ENCODE measurements at places on chromosomes 1 and 21.

DNA sequence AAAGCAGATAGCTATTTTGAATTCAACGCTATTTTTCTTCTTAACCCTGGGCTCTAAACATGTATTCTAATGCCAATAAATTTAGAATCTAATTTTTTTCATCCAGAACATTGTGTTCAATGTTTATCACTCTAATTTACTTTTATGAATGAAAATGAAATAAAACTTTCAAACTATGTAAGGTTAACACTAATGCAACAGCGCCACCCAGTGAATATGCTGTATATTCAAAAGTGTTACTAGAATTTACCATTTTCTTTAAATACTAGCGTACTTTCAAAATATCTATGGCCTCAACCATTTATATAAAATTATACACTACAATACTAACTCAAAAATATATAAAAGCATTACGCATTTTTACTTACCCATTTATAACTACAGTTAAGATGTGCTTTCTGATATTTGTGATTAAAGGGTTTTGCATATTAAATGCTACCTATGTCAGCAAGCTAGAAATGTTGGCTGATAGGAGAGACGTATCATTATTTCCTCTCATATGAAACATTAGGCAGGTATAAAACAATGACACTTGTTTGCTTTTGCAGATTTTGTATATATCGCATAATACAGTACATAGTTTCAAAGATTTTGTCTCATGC, 5.9 kb upstream of the NUF2 start:
- peak; percentile 22 for DNase-seq

DNA sequence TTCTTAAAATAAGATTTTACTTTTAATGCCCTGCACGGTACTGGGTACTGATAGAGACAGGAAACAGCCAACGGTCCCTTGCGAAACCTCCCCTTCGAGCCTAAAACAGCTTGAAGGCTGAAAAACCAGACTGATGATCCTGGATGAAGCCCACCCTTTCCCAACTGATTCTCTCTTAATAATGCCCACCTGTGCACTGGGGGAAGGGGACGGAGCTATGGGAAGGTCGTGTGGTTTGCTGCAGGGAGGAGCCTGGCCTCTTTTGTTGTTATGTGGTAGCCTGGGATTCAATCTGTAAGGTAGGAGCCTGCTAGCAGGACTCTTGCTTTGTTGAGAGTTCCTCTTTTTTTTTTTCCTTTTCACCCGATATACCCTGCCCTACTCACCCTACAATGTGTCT, 25.6 kb downstream of the SAMSN1 start:
- no peak for DNase-seq

- peak; percentile 85 for DNase-seq
These were observed 746 bp upstream of the LAMC1 start for GRCh38 chr1:183022202-183023145.

- no peak for DNase-seq
These were observed 16.3 kb upstream of the NUP210L start for GRCh38 chr1:154171223-154171583.

DNA sequence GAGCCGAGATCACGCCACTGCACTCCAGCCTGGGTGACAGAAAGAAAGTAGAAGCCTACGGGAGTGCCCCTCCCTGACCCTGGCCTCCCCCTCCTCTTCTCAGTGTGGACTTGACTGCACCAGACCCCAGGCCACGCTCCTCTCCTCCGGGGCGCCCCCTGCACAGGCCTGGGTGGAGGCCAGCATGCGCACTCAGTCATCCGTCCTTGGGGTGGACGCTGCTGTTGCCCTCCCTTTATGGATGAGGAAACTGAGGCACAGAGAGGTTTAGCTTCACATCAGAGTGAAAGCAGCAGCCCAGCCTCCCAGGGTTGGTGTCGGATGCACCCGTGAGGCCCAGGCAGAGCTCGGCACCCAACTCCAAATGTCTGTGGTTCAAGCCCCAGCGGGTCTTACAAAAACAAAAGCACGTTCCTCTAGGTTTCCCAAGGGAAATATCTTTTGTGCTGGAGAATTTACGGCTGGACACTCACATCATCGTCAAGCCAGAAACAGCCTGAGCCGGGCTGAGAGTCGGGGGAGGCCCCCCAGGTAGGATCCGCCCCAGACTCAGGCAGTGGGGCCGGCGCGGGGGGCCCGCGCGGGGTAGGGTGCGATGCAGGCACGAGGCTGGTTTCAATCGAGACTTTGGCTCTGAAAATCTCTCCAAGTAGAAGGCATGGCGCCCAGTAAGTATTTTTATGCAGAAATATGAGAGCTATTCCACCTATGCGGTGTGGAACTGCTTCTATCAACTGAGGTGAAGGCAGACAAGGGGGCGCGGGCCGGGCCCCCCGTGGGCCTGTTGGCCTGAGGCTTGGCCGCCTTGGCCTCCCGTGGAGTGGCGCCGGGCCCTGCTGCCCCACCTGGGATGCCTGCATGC, 36.6 kb downstream of the MORN1 start:
- no peak for DNase-seq

- DNase-seq = no peak
These were observed 21.0 kb upstream of the PARP1 start for GRCh38 chr1:226428791-226429461.

DNA sequence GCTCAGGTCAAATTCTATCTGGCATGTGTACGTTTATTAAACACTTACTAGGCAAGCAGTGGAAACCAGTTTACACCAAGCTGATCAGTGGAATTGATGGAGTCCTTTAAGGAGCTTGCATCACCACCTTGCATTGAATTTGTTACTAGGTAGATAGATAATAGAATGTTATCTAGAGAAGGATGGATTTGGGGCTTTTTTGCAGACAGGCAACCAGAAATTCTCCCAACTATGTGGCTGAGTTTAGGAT, 44.9 kb downstream of the HHAT start:
- no peak for DNase-seq

DNA sequence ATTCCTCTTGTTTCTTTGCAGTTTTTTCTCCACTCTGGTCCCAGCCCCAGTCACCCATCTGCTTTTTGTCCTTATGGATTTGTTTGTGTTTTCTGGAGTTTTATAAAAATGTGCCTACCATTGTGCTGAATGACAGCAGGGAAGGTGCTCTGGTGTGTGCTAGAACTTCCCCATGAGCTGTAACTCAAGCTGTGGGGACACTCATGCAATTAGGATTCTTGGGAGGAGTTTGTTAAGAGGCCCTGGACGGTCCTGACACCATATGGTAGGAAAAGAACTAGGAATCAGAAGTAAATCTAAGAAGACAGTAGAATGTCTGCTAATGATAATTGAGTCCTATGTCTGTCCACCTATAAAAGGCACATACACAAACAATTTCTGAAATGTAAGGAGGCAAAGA, 27.4 kb downstream of the URB2 start:
- DNase-seq = no peak

- DNase-seq = no peak
These were observed 8.4 kb upstream of the HTR6 start for GRCh38 chr1:19656134-19656779.

GRCh38 chr1:180262628-180263488, 32.8 kb downstream of the LHX4 start:
- no peak for DNase-seq

- no peak for DNase-seq
These were observed 235.4 kb upstream of the LYPLAL1 start for GRCh38 chr1:218938259-218938658.

GRCh38 chr21:35048706-35049617, at the start of gene RUNX1:
TSS of gene RUNX1 (minus strand) at chr21:35049302.
- no peak for DNase-seq

GRCh38 chr1:29830383-29830782, 594.1 kb downstream of the PTPRU start:
- DNase-seq = no peak

- DNase-seq = no peak
These were observed 98.3 kb downstream of the ACTL8 start for GRCh38 chr1:17853241-17853935.

DNA sequence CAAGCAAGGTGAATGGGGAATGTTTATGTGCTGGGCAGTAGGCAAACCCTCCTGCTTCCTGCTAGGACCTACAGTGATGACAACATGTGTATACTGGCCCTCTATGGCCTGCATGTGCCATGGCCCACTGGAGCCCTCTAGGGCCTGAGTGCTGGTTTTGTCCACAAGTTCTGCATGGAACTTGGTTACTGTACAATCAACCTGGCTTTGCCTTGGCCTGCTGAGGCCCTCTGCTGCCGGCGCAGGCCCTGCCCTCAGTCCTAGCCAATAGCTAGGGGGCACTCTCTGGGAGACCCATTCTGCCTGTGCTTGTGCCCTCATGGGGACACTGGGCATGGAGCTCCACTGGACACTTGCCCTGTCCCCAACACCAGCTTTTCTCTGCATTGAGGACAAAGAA, 138.6 kb upstream of the NGF start:
- no peak for DNase-seq

DNA sequence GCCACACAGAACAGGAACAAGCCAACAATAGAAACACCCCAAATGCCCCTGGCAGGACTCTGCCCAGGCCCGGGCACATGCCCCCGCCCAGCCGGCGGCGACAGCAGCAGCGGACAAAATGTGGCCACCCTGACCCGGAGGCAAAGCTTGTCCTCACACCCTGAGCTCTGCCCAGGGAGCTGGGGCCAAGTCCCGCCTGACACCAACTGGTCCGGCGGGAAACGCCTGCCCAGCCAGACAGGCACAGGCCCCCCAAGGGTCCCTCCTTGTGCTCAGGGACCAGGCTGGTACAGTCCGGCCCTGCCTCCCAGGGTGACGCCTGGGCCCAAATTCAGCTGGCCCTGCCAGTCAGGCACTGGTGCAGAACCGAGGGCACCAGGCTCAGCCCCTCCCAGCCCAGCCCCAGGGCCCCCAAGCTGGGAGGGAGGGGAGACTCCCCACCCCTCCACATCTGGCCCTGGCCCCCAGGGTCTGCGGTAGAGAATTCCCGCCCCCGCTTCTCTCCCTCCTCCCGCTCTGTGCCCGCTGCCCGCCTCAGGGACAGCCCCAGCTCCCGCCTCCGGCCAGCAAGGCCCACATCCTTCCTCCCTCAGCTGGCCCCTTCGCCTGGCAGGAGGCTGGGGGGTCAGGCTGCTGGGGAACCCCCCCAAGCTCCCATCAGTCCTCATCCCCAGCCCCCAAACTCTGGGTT, 2.0 kb downstream of the AHDC1 start:
- peak; percentile 51 for DNase-seq

- DNase-seq = no peak
These were observed 10.7 kb downstream of the WNT3A start for GRCh38 chr1:228017356-228018124.

GRCh38 chr21:36747041-36747814, 48.3 kb downstream of the SIM2 start:
- DNase-seq = no peak

- DNase-seq = no peak
These were observed 17.6 kb downstream of the SLC2A1 start for GRCh38 chr1:42940851-42941639.

- no peak for DNase-seq
These were observed 1042.6 kb downstream of the PLA2G4A start for GRCh38 chr1:187871177-187871845.

- DNase-seq = peak; percentile 67
These were observed 390.6 kb downstream of the KCTD3 start for GRCh38 chr1:215957663-215958062.

- no peak for DNase-seq
These were observed 91.6 kb upstream of the CAMK1G start for GRCh38 chr1:209491897-209492296.

- no peak for DNase-seq
These were observed 88.6 kb downstream of the RIPK4 start for GRCh38 chr21:41678016-41678923.

DNA sequence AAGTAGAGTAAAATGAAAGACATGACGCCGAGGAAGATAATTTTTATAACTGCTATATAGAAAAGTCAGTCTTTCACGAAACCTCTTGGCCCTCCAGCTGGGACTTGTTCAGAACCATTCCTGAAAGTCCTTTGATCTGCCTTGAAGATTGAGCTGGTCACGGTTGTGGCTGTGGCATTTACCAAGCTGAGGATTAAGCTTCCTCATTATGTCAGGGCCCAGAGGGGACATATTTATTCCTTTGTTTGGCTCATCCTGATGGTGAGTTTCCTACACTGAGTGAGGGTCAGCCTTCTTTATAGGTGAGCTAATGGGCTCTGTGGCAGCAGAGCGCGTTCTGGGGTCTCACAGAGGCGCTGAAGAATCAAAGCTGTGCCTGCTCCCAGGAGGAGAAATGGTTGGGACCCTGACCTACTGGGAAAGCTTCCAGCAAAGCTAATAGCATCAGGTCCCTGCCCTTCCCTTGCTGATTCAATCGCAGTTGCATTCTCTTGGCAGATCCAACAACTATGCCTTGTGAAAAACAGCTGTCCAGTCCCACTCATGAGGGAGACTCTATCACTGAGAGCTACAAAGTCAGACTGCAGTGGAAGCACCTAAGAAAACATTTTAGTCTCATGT, 43.2 kb upstream of the PBX1 start:
- DNase-seq = no peak

- peak; percentile 64 for DNase-seq
These were observed 642 bp downstream of the MLLT11 start for GRCh38 chr1:151060657-151061421.

- DNase-seq = no peak
These were observed 10.0 kb upstream of the RPE65 start for GRCh38 chr1:68459796-68460195.

Data from glutamatergic neuron (in vitro differentiated cells).